Activated CD8-positive, alpha-beta memory T cell treated with anti-CD3 and anti-CD28 coated beads for 4 hours (primary cell): ENCODE measurements at places on chromosomes 12 and 14.

GRCh38 chr12:65590318-65590717 is 234.0 kb upstream of the HMGA2 start:
- no peak for DNase-seq

DNA sequence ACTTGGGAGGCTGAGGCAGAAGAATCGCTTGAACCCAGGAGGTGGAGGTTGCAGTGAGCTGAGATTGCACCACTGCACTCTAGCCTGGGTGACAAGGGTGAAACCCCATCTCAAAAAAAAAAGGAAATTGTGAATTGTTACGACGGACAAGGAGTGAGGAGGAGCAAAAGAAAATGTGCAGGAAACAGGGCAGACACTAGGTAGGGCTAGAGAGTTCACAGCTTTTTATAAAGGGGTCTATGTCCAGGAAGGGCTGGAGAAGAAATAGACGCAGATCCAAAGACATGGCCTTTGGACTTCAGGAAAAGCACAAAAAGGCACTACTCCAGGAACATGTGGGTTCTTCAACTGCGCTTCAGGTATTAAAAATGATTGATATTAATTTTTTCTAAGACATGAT is 34.4 kb downstream of the ATG14 start:
- no peak for DNase-seq

- no peak for DNase-seq
Observed at GRCh38 chr12:52690351-52691075, 10.3 kb upstream of the KRT1 start.

GRCh38 chr14:52121441-52121840 is 52.6 kb upstream of the NID2 start:
- DNase-seq, result no peak

- no peak for DNase-seq
Observed at GRCh38 chr12:52826611-52827498, 7.3 kb downstream of the KRT79 start.

DNA sequence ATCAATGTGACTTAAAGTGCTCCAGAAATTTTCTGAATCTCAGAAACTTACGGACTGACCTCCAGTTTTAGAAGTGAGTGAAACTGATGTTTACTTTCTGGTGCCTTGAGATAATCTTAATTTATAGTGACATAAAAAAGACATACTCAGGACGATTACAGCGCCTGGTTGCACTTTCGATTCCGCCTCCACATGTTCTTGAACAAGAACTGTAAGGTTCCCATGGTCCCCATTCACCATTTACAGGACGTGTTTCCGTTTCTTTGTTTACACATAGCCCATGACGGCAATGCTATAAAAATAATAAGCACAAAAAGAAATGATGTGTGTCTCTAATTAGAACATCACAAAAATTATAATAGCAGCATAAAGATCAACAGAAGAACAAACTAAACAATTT is 98.2 kb downstream of the ADAMTS20 start:
- no peak for DNase-seq

- no peak for DNase-seq
Observed at GRCh38 chr12:93019212-93019927, 90.3 kb upstream of the EEA1 start.

DNA sequence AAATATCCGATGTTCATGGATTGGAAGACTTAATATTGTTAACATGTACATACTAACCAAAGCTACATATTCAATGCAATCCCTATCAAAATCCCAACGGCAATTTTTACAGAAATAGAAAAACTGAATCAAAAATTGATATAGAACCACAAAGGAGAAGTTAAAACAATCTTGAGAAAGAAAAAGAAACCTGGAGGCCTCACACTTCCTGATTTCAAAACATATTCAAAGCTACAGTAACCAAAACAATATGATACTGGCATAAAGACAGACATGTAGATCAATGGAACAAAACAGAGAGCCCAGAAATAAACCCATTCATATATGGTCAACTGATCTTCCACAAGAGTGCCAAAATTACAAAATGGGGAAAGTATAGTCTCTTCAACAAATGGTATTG is 5.4 kb upstream of the PELI2 start:
- DNase-seq, result no peak

GRCh38 chr14:50551877-50552276 is 8.1 kb upstream of the ATL1 start:
- no peak for DNase-seq

DNA sequence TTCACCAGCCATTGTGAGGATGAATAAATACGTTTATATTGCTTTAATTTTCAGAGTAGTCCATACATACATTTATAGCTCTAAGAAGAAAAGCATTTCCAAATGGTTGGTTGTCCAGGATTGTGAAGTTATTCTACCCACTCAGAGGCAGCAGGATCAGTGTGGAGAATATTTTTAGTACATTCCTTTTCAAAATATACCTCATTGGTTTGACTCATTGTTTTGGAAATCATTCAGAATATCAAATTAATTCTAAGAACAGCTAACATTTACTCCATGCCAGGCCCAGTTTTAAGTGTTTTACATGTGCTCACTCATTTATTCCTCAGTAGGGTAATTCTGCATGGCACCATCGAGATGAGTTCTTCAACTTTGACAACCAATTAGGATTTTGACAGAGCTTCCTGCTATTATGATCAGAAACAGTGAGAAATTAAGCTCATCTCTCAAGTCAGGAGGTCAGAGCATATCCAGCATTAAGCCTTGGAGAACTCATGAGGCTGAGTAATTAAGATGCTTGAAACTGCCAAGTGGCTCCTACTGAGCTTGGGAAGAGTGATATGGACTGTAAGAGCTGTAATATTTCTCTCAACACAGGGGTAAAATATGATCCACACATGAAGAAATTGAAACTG is 153.3 kb upstream of the CLEC14A start:
- no peak for DNase-seq

DNA sequence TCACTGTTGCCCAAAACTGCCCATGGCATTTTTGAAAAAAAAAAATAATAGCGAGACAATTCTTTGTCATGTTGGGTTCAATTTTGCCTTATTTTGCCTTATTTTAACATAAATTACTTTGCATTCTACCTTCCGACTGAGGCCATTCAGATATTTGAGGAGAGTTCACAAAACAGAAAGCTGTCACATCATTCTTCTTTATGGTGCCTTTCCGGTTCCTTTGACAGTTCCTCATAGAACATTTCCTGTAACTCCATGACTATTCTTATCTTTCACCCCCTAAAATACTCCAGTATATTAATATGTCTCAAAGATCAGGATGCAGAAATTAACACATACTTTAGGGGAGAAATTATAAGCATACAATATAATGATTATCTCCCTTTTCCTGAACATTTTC is 476.7 kb downstream of the NOVA1 start:
- no peak for DNase-seq

GRCh38 chr12:124492879-124493808 is 74.3 kb downstream of the NCOR2 start:
- DNase-seq, result no peak

DNA sequence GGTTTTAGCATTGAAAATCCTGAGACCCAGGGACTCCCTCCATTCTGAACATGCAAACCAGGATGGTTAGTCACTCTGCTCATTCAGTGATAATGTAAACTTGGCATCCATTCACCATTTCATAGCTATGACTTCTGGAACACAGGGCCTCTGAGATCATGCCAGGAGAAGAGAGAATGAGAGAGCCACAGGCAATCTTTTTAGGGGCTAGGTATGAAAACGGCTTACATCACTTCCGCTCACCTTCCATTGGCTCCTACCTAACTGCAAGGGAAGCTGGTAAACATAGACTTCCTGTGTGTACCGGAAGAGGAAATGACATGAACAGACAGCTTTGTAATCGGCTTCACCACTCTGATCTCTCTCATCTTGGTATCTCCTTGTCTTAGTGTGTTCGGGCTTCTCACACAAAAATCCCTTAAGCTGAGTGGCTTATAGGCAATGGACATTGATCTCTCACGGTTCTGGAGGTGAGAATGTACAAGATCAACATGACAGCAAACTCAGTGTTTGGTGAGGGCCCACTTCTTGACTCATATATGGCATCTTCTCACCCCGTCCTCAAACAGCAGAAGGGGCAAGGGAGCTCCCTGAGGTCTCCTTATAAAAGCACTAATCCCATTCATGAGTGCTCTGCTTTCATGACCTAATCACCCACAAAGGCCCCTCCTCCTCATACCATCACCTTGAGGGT is 465.9 kb upstream of the TBX3 start:
- no peak for DNase-seq

GRCh38 chr14:42715316-42715715 is 1108.6 kb downstream of the LRFN5 start:
- no peak for DNase-seq

DNA sequence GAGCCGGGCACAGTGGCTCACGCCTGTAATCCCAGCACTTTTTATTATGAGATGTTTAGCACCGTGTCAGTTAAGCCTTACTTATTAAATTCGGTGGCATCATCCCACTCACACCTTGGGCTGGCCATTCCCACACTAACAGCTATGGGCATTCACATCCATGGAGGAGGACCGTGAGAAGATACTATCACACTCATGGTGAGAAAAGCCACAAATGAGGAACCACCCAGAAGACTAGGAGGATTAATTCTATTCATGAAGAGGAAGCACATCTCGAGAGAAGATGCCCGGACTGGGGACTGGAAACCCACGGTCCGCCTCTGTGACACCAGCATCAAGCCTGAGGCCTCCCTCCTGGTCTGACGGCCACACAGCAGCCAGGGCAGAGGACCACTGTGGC is 4.9 kb downstream of the CDC42BPB start:
- DNase-seq, result no peak

DNA sequence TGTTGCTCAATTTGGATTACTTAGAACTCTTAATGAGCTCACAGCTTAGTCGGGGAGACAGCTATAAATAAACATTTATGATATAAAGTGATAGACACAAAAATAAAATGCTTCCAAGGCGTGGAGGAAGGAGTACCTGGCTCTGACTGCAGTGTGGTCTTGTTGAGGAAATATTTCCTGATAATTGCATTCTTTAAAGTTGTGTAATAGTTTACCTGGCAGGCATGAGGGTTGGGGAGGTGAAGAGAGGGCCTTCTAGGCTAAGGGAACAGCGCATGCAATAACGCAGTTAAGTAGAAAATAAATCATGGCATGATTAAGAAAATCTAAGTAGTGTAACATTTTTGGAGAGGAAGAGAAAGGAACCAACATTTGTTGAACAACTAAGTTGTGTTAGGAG is 260.5 kb upstream of the ATP2B1 start:
- no peak for DNase-seq

DNA sequence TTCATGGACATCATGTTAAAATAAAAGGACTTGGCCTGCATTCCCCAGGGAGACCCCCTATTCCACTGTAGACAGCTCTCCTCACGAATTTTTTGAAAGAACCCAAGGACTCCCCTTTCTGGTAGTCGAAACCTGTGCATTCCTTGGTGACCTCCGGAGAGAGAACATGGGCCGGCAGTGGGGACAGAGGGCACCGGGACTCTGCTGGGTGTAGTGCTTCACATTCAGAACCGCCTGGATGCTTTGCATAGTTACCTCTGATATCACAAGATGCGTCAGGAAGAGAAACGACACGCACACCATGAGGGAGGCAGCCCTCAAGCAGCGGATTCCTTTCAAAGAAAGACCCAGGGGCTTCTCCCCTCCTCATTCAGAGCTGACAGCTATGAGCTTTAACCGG is 9.7 kb downstream of the CKAP4 start:
- no peak for DNase-seq

GRCh38 chr14:22466491-22466890 is 122.5 kb downstream of the DAD1 start:
- no peak for DNase-seq

- no peak for DNase-seq
Observed at GRCh38 chr12:28443337-28443736, 253.1 kb downstream of the CCDC91 start.

GRCh38 chr12:86137936-86138335 is 118.3 kb downstream of the MGAT4C start:
- DNase-seq, result no peak
